Kidney (tissue), 22 donors: ENCODE measurements at places on chromosomes 2 and 18. TPM values are rescaled to one million over a fixed set of nuclear protein-coding genes. Genes with fewer than 3 reads are reported as not detected.
A peak's percentile ranks its signal among the peaks of the same experiment; 100 is the strongest.

DNA sequence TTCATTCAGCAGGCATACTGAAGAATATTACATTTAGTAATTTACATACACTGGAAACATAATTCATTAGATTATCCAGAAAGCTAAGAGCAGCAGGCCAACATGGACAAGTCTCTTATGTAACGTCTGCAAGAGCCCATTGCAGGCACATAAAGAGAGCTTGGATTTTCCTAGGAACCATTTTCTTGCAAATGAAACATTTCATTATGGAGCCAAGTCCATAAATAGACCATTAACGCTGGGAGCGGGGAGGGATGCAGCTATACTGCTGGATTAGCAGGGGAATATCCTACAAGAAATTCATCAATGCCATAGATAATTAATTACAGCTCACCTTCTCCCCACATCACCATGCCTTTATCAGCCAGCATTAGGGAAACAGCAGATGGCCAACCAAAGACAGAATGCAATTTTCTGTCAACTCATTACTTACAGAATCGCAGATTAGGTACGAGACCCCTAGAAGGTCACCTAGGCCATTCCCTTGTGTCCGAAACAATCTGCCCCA is 170.4 kb downstream of the C1D start:
- H3K27me3 ChIP-seq, result no peaks in the 10 kb centered on the region
- H3K27ac ChIP-seq, result no peak overlapping the region
- H3K4me3 ChIP-seq, result no peak overlapping the region
- DNase-seq, result no peak

DNA sequence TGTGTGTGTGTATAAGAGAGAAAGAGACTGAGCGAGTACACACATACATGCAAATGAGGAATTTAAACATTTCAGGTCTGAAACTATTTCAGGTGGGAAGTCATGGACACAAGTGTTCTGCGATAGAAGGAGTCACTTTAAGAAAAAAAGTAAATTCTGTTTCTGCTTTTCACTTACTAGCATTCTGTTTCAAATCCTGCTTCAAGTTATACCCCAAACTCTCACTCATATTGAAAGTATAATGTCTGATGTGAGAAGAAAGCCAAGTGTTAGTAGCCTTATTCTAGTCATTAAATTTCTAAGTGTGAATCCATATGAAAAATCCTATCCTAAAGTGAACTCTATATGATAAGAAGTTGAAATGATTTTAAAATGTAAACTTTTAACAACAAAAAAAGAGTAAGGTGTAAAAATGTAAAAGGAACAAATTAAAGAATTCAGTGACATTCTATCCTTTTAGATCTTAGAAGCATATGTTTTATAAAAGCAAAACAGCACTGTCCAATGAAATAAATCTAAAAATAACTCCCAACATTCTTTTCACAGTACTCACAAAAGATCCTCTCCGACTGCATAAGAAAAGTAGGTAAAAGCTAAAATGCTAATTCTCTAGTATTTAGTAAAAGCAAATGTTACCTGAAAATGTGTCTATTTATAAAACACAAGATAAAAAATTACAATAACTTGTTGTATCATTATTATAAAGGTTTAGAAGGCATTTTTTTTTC is 570.6 kb downstream of the ZEB2 start:
- H3K27ac ChIP-seq, result no peak overlapping the region
- DNase-seq, result no peak
- H3K4me1 ChIP-seq, result no peaks in the 10 kb centered on the region
- no peaks in the 10 kb centered on the region for H3K36me3 ChIP-seq

DNA sequence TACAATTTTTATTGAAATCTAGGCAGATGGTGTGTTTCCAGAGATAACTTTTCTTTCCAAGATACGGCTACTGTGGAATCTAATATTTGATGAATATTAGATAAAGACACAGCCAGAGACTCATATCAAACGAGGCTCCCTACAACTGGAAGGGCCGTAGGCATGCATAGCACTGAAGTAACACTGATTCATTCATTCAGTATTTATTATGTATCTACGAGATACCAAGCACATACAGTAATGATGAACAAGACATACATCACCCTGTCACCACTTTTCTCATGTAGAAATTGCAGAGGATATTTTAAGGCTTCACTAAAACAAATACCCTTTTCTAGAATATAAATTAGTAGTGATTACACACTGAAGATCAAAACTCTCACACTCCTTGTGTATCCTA is 74.5 kb downstream of the KCTD18 start:
- DNase-seq, result no peak
- H3K36me3 ChIP-seq, result no peaks in the 10 kb centered on the region
- no peaks in the 10 kb centered on the region for H3K27me3 ChIP-seq
- no peak overlapping the region for H3K4me3 ChIP-seq

GRCh38 chr2:174597345-174598047 is at the start of gene WIPF1:
Gene WIPF1 (minus strand): TSS chr2:174597804. CDS start chr2:174585573, 12,231 bp downstream.
- H3K27me3 ChIP-seq, result no peaks in the 10 kb centered on the region
- no peaks in the 10 kb centered on the region for H3K4me1 ChIP-seq
- DNase-seq, result no peak
- H3K27ac ChIP-seq, result peak within 1 kb of the TSS; percentile 29
- no peaks in the 10 kb centered on the region for H3K36me3 ChIP-seq
- H3K4me3 ChIP-seq, result peak within 1 kb of the TSS; percentile 10

The SCYGR4 gene
- polyA plus RNA-seq, result not detected

The METTL8 gene
- 10.8 TPM for polyA plus RNA-seq

The ATG4B gene
- polyA plus RNA-seq, result 56.6 TPM

DNA sequence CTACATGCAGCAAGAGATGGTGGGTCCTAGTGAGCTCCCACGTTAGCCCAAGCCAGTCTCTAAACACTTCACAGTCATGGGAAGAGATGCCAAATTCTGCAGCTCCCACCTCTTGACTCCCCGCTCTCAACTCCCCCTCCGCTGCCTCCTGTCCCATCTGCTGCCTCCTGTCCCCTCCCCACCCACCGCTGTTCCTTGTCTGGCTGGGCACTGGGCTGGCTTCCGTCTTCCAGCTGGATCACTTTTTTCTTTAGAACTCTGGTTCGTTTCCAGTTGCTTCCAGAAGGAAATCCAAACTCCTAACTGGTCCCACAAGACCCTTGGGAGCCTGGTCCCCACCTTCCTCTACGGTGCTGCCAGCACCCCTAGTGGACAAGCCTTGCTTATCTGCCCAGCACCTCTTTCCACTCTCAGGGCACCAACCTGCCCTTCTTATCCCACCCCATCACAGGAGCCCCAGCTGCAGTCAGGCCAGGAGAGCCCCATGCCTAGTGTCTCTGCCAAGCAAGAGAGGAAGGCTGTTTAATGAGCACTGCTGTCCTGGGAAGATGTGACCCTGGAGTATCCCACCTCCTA is 12.1 kb upstream of the TWIST2 start:
- H3K36me3 ChIP-seq, result no peaks in the 10 kb centered on the region
- no peak for DNase-seq
- no peak overlapping the region for H3K27ac ChIP-seq
- H3K4me1 ChIP-seq, result no peaks in the 10 kb centered on the region
- no peak overlapping the region for H3K4me3 ChIP-seq
- H3K27me3 ChIP-seq, result no peaks in the 10 kb centered on the region

DNA sequence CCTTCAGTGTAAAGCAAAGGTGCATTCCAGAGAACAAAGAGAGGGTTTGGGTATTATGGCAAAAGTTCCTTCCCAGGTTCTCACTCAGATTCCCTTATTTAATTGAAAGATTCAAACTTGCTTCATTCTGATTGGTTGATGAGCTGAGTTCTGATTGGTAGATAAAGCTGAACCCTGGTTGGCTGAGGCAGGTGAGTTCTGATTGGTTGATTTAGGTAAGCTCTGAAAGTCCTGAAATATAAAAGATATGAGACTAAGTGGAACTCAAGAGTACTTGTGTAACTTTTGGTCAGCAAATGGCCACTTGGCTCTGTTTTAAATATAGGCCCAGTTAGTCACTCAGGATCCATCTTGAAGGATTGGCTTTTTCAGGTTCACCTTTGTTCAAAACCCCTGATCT is 99.8 kb upstream of the FBXO11 start:
- no peaks in the 10 kb centered on the region for H3K4me1 ChIP-seq
- H3K36me3 ChIP-seq, result no peaks in the 10 kb centered on the region
- H3K27ac ChIP-seq, result no peak overlapping the region

The FHOD3 gene
- 28.0 TPM for polyA plus RNA-seq

The STPG4 gene
- polyA plus RNA-seq, result not detected

The STK16 gene
- 53.8 TPM for polyA plus RNA-seq

GRCh38 chr2:8344144-8345097 is 337.4 kb upstream of the ID2 start:
- no peak for DNase-seq
- H3K4me3 ChIP-seq, result no peak overlapping the region
- H3K4me1 ChIP-seq, result no peaks in the 10 kb centered on the region
- H3K27ac ChIP-seq, result no peak overlapping the region
- H3K27me3 ChIP-seq, result no peaks in the 10 kb centered on the region

- no peaks in the 10 kb centered on the region for H3K27me3 ChIP-seq
- H3K36me3 ChIP-seq, result no peaks in the 10 kb centered on the region
- peaks cover 9% of the 10 kb centered on the region for H3K4me1 ChIP-seq
- no peak overlapping the region for H3K4me3 ChIP-seq
Measured at GRCh38 chr18:77086034-77086433, 46.5 kb downstream of the MBP start.

GRCh38 chr2:119723784-119724467 is 35.8 kb upstream of the PTPN4 start:
- DNase-seq, result no peak
- no peaks in the 10 kb centered on the region for H3K27me3 ChIP-seq
- peak overlapping the region; percentile 32 for H3K27ac ChIP-seq
- H3K36me3 ChIP-seq, result no peaks in the 10 kb centered on the region

The CYP27A1 gene
- polyA plus RNA-seq, result 43.3 TPM

The SMIM21 gene
- polyA plus RNA-seq, result not detected

DNA sequence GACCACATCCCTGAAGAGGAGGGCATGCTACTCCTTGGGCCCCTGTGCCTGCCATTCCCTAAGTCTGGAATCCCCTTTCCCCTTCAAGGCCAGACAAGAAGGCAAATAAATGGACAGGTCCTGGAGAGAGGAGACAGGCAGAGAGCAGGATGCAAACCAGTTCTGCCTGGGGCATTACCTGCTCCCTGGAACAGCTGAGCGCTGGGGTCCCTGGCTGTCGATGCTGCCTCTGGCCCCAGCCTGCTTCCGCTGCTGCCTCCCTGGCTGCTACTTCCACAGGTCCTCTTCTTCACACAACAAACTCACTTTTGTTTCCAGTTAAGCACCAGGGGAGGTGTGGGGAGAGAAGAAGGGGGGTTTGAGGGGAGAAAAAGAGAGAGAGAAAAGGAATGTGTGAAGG is 53.1 kb downstream of the SLC4A5 start:
- no peak for DNase-seq
- no peak overlapping the region for H3K27ac ChIP-seq
- H3K4me3 ChIP-seq, result no peak overlapping the region
- H3K36me3 ChIP-seq, result no peaks in the 10 kb centered on the region
- no peaks in the 10 kb centered on the region for H3K27me3 ChIP-seq

- H3K27ac ChIP-seq, result peak overlapping the region; percentile 99
- peaks cover 5% of the 10 kb centered on the region for H3K36me3 ChIP-seq
- H3K4me3 ChIP-seq, result peak overlapping the region; percentile 95
- H3K4me1 ChIP-seq, result no peaks in the 10 kb centered on the region
- DNase-seq, result peak; percentile 87
Measured at GRCh38 chr2:55616551-55617174, 759 bp downstream of the PPP4R3B start.

The PLB1 gene
- 0.95 TPM for polyA plus RNA-seq

The ZNF892 gene
- 0.34 TPM for polyA plus RNA-seq

DNA sequence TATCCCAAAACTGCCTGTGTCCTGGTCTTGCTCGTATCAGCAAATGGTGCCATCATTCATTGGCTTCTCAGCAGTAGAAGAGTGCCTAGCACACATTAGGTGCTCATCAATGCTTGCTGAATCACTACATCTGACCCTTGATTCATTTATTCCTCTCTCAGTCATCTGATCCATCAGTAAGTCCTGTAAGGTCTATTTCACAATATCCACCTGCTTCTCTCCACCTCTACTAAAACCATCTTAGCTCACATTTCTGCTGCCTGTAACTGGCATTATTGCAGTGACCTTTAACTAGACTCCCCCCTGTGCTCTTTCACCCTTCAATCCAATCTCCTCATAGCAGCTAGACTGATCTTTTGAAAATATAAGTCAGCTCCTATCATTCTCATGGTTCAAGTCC is 387.6 kb upstream of the SPRED2 start:
- H3K27me3 ChIP-seq, result no peaks in the 10 kb centered on the region
- no peaks in the 10 kb centered on the region for H3K4me1 ChIP-seq
- DNase-seq, result no peak
- H3K4me3 ChIP-seq, result no peak overlapping the region
- H3K27ac ChIP-seq, result no peak overlapping the region

DNA sequence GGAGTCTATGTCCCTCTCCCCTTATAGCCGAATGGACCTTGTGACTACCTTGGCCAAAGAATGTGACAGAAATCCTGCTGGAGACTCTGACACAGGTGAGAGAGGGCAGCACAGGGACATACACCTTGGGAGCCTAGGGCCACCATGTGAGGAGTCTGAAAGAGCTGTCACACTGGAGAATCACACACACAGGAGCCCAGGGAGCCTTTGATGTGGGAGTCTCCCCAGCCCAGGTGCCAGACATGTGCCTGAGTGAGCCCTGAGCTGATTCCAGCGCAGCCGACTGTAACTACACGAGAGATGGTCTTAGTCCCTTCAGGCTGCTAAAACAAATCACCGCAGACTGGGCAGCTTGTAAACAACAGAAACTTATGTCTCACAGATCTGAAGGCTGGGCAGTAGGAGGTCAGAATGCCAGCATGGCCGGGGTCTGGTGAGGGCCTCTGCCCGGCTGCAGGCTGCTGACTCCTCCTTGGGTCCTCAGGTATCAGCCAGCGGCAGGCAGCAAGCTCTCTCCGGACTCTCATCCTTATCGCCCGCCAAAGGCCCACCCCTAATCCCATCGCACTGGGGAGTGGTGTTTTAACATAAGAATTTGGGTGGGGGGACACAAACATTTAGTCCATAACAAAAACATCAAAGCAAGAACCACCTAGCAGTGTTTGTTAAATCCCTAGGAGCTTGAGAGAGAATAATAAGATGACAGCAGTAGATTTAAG is 63.8 kb upstream of the GPR45 start:
- no peak overlapping the region for H3K4me3 ChIP-seq
- no peaks in the 10 kb centered on the region for H3K36me3 ChIP-seq
- no peak overlapping the region for H3K27ac ChIP-seq
- no peak for DNase-seq
- peaks cover 4% of the 10 kb centered on the region for H3K4me1 ChIP-seq

GRCh38 chr18:32770054-32770665 is 2.7 kb downstream of the KLHL14 start:
- no peaks in the 10 kb centered on the region for H3K36me3 ChIP-seq
- DNase-seq, result peak; percentile 53
- peak overlapping the region; percentile 84 for H3K4me3 ChIP-seq
- H3K27me3 ChIP-seq, result peaks cover 4% of the 10 kb centered on the region
- H3K4me1 ChIP-seq, result no peaks in the 10 kb centered on the region
